ENCODE measurements at places on chromosomes 4 and X.

DNA sequence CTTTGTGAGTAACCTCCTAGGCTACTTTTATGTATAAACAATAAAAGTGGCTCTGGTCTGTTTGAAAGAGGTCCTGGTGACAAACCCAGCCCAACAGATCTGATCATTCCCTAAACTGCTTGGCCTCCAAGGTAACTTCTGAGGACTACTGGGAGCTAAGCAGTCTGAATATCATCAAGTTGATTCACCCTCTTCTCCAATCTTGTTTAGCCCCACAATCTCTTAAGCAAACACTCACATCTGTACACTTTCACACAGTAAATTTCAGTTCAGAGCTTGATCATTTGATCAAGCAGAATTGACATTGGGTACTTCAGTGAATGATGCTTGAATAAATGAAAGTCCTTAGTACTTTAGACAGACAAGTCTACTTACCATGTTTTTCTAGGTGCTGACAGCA, 74.7 kb downstream of the HCCS start:
- no peak for DNase-seq

DNA sequence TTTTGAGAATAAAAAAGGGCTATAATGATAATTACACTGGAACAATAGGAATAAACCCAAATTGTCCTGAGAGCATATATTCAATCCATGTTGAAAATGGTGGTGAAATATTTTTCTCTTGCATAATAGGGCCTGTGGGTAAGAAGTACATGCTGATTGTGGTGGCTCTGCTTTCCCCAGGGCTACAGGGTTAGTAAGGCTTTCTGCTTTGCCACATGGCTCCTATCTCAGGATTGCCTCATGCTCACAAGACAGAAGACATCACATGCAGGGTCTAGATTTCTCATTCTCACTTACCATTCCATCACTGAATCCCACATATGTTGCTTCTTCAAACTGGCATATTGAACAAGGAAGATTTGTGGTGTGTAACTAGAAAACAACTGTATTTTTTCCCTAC, 12.4 kb upstream of the VEGFC start:
- DNase-seq: no peak

- DNase-seq: no peak
Observed at GRCh38 chr4:1462009-1462767, 55.9 kb upstream of the NKX1-1 start.

DNA sequence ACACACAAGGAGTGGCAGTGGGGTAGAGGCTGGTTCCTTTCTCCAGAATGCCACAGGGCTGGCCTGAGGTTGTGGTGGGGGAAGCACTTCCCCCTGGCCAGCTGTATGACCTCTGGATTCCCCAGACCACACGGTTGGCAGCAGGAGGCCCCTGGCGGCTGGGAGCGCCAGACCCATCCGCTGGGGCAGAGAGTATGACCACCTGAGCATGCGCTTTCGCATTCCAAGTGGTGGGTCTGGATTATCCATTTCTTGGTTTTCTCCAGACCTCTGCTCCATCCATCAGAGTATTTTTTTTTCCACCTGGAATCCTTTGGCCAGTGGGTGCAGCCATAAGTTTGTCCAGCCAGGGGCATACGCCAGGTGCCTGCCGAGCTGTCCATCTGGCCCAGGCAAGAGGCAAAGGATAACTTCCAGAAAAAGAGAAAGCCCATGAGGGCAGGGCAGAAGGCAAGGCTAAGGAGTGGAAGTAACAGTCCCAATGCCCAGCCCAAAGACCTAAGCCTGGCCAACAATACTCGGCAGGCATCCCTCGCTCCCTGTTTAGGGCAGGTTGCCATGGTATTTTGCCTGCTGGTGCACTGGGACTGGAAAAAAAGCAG, 39.3 kb downstream of the NHSL2 start:
- no peak for DNase-seq

GRCh38 chr4:89625599-89626293, 211.2 kb downstream of the SNCA start:
- no peak for DNase-seq

GRCh38 chr4:121555315-121556107, 141.3 kb downstream of the ANXA5 start:
- DNase-seq: no peak

GRCh38 chrX:349196-349595, 30.6 kb upstream of the GTPBP6 start:
- no peak for DNase-seq

DNA sequence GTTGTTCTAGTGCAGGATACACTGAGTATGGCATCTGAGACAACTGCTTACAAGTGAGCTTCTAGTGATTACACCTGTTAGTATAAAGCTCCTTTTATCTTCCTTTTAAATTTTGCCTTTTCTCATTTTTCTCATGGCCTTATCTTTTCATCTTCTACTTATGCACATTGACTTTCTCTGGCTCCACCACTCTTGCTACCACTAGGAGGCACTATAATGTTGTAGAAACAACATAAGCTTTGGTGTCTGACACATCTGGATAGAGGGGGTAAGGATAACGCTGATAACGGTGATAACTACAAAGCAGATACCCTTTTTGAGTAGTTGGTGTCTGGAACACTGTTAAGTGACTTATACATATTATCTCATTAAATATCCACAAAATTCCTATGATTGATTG, 187.4 kb upstream of the TEX13C start:
- peak; percentile 60 for DNase-seq

- DNase-seq: peak; percentile 21
Observed at GRCh38 chrX:38657562-38657961, 96.2 kb downstream of the TSPAN7 start.

DNA sequence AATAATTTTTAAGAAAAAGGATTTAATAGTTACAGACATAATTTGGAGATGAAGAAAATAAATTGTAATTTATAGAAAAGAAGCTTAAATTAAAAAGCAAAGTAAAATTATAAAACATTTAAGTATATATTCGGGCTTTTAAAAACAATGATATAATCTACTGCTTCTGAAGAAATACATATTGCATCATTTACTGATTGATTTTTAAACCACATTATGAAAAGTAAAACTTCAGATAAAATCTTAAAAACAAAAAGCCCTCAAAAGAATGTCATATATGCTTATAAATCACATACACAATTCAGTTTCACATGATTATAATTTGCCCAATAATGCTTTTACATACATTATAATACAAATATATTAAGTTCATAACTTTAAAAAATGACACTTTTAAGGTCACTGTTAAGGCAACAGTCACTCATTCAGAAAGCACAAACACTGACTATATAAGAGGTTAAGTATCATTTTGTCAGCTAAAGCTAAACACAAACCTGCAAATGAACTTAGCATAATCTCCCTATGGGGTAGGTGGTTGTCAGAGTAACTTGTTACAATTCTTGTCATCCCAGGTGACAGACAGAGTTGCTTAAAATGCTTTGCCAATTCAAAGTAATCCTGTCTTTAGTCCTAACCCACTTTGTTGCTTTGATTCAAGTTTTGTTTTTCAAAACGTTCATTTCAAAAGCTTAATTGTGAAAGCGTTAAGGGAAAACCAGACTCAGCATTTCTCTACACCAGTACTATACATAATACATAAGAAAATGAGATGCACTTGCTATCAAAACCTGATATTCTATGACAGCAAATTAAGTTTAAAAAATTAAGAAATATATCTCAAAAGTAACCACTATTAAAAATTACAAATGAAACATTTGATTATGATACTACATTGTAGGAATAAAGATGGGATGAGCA, 90.6 kb upstream of the MAB21L2 start:
- DNase-seq: peak; percentile 43

GRCh38 chr4:6222761-6223292, 22.5 kb upstream of the JAKMIP1 start:
- DNase-seq: no peak

DNA sequence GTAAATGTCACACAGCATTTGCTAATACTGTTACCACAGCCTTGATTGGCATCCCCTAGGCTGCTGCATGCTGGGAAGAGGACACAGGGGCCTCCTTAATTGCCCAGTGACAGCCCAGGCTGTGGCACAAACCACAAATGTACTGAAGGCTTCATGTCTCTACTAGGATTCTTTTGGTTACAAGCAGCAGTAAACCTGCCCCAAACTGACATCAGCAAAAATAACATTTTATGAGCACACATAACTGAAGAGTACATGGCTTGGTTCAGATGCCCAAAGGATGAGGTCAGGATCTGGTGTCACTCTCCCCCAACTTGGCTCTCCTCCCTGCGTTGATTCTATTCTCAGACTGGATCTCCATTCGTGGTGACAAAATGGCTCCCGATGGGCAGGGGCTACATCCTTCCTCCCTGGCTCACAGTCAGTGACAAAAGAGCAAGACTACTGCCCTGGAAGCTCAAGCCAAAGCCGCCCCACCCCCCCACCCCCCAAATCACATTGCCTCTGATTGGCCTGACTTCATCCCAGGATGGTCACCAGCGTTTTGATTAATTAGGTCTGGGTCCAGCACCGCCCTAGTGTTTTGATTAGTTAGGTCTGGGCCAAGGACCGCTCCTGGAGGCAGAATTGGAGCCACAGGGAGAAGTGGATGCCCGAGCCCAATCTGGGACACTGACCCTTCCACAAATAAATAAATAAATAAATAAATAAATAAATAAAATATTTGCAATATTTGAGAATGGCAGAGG, 180.5 kb upstream of the RBPJ start:
- DNase-seq: no peak

GRCh38 chrX:129798888-129799287, 19.1 kb downstream of the SASH3 start:
- peak; percentile 45 for DNase-seq

- no peak for DNase-seq
Observed at GRCh38 chrX:74090049-74090448, 213.9 kb upstream of the ZCCHC13 start.

DNA sequence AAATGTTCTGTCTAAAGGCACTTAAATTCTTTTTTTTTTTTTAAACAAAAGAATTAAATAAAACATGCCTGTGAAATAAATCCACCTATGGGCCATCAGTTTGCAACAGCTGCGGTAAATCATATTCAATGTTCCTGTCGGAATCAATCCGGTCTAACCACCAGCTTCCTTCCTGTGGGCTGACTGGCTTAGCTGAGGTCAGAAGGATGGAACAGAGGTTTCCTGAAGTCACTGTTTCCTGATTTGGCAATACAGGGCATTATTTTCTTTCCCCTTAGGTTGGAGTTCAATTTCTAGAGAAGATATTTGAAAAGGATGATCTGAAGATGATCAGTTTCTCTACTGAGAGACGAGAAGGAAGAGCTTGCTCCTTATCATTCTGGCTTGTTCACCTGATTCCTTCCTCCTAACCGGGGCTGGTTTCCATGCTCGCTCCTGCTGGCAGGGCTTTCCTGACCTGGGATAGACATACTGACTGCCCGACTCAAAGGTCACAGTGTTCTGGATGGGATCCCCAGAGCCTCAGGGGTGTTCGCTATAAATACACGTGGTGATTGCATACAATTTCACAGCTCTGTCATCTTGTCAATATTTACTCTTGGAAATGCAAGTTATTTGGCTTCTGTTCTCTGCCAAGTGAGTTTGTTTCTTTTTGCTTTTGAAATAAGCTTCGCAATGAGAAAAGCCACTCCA, 21.7 kb downstream of the PDLIM3 start:
- peak; percentile 51 for DNase-seq

- no peak for DNase-seq
Observed at GRCh38 chr4:80027611-80028010, 45.4 kb downstream of the ANTXR2 start.

GRCh38 chrX:45238489-45238888, 37.8 kb upstream of the DIPK2B start:
- no peak for DNase-seq

- peak; percentile 45 for DNase-seq
Observed at GRCh38 chr4:48340276-48340964, 909 bp upstream of the SLAIN2 start.

- no peak for DNase-seq
Observed at GRCh38 chrX:101918751-101919150, 13.1 kb downstream of the ZMAT1 start.

- DNase-seq: no peak
Observed at GRCh38 chrX:19616959-19617358, 101.7 kb upstream of the MAP3K15 start.

- peak; percentile 76 for DNase-seq
Observed at GRCh38 chrX:136779346-136779781, 1.4 kb downstream of the ARHGEF6 start.

GRCh38 chr4:171035909-171036308, 777.3 kb upstream of the GALNTL6 start:
- no peak for DNase-seq

GRCh38 chr4:97396097-97396496, 747.2 kb downstream of the STPG2 start:
- DNase-seq: no peak

DNA sequence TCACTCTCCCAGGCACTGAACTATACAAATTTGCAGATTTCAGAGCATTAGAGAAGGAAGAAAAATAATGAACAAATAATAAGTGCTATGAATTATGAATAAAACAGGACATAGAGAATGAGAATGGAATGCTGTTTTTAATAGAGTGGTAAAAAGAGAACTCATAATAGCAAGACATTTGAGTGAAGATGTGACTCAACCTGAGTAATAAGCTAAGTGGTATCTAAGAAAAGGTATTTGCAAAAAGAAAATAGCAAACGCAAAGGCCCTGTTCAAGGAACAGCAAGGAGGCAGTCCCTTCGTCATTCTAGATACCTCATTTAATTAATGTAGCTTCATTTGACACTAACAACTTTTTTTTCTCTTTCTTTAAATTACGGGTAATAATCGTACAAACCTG, 1910.0 kb upstream of the TENM3 start:
- no peak for DNase-seq

GRCh38 chrX:47645530-47645929, 4.8 kb downstream of the ELK1 start:
- no peak for DNase-seq

DNA sequence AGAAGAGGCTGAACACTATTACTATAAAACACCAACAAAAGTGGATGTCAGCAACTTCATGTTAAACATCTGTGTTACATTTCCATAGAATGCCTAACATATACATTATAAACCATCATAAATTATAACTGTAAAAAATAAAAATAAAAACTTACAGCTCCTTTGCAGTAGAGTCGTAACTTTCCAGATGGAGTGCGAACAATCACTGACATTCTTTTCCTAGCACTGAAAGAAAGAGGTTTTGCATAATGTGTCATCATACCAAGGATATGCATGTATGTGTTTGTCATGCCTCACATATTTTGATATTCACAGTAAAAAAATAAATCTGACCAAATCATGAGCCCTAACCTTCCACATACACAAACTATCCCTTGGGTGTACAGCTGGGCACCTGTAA, 113.1 kb downstream of the ATP8A1 start:
- no peak for DNase-seq

- DNase-seq: no peak
Observed at GRCh38 chr4:3660928-3661515, 105.2 kb upstream of the ADRA2C start.

- DNase-seq: no peak
Observed at GRCh38 chr4:126182336-126182735, 867.6 kb downstream of the FAT4 start.

- no peak for DNase-seq
Observed at GRCh38 chr4:20338841-20339240, 87.1 kb downstream of the SLIT2 start.

DNA sequence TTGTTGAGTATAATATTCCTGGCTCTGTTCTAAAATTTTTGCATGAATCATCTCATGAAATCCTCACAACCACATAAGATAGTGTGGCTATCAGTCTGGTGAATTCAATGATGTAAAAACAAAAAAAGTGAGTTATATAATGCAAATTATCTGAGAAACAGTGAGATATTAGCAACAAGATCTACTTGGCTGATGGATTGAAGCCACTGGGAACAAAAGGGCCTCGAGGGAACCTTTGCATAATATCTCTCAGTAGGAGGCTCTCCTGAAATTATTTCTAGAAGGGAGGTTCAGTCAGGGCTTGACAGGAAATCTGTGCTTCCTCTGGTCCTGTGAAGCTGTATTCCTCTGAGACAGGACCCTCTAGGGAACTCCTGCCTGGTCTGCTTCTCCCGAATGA, 30.1 kb upstream of the NUP54 start:
- no peak for DNase-seq

Data from activated CD4-positive, alpha-beta T cell treated with anti-CD3 and anti-CD28 coated beads, Interleukin-10, Interleukin-2, amounts not matched to agents 100 ng/mL and 50 ng/mL, durations not matched to agents 16 hours and 8 hours (primary cell).